ENCODE measurements at places on chromosomes 2 and 18. TPM values are rescaled to one million over a fixed set of nuclear protein-coding genes. Genes with fewer than 3 reads are reported as not detected.
A peak's percentile ranks its signal among the peaks of the same experiment; 100 is the strongest.

The CENPO gene
- total RNA-seq: 20.5 TPM

The TMEM247 gene
- total RNA-seq: not detected

The MOGAT1 gene
- total RNA-seq: not detected

The COL4A3 gene
- not detected for total RNA-seq

The MC5R gene
- not detected for total RNA-seq

The SNRNP27 gene
- total RNA-seq: 70.1 TPM

The SCN3A gene
- 0.03 TPM for total RNA-seq

The CNGA3 gene
- not detected for total RNA-seq

The CHN1 gene
- total RNA-seq: 3.4 TPM

The CCDC148 gene
- total RNA-seq: 0.13 TPM

The SOCS6 gene
- 33.3 TPM for total RNA-seq

The UGT1A8 gene
- not detected for total RNA-seq

The OR6B2 gene
- not detected for total RNA-seq

The LCT gene
- not detected for total RNA-seq

The LAMA1 gene
- total RNA-seq: 131 TPM

GRCh38 chr2:152400607-152401214 lies 65.7 kb downstream of the FMNL2 start:
- DNase-seq: no peak

GRCh38 chr2:230706053-230706521 lies 6.6 kb upstream of the CAB39 start:
- DNase-seq: no peak

GRCh38 chr18:61676773-61677434 lies 215.9 kb downstream of the RNF152 start:
- no peak for DNase-seq

- DNase-seq: no peak
Measured at GRCh38 chr18:53790786-53791185, 433.7 kb downstream of the MBD2 start.

- DNase-seq: no peak
Measured at GRCh38 chr2:232249096-232249495, 129.5 kb upstream of the ALPP start.

DNA sequence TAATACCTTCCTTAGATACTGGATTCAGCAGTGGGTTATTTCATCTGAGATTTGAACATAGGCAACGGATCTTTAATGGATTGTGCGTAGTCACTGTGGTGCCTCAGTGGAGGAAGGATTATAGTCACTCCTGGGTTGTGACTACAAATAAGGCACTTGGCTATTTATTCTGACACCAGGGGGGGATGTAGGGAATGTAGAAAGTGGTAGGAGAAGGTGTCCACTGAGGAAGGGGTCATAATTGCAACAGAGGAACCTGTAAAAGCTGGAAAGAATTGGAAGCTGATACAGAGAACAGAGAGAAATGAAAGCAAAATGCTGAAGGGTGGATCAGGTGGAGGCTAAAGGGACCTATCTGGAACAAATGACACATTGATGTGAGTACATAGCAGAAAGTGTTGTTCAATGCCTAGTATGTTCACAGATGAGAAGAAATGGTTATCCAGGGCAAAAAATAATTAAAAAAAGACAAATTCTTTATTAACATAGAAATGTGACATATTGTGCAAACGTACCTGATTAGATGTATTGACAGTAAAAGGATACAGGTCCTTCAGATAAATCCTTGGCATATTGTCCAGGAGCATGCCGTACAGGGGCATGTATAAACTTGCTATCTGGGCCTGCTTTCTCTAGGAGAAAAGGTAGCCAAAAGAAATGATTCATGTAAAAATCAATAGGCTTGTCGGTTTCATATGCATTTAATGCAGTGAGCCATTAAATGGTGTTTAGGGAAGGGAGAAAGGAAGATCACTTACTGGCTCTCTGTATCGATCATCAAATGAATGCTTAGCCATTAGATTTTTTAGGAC lies 91.2 kb upstream of the CCDC195 start:
- peak; percentile 15 for DNase-seq

- no peak for DNase-seq
Measured at GRCh38 chr2:11798701-11799435, 52.4 kb downstream of the LPIN1 start.

- DNase-seq: no peak
Measured at GRCh38 chr18:75915941-75916623, 488.6 kb upstream of the SMIM21 start.

- DNase-seq: no peak
Measured at GRCh38 chr2:58045580-58046334, 849 bp upstream of the VRK2 start.

DNA sequence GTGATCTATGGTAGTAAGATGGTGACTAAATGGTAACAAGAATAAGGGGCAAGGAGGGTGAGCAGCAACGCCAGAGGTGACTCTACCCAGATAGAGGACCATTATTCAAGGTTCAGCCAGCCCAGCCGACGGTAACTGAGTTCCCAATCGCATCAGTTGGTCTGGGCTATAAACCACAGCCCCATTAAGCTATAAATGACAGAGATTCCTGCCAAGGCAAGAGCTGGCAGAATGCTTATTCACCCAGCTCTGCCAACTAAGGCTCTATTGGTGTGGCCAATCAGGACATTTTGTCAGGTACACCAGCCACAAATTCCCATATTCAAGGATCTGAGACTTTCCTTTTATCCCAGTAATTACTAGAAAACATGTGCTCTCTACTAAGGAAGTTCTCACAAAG lies 3.6 kb downstream of the CHN1 start:
- no peak for DNase-seq

DNA sequence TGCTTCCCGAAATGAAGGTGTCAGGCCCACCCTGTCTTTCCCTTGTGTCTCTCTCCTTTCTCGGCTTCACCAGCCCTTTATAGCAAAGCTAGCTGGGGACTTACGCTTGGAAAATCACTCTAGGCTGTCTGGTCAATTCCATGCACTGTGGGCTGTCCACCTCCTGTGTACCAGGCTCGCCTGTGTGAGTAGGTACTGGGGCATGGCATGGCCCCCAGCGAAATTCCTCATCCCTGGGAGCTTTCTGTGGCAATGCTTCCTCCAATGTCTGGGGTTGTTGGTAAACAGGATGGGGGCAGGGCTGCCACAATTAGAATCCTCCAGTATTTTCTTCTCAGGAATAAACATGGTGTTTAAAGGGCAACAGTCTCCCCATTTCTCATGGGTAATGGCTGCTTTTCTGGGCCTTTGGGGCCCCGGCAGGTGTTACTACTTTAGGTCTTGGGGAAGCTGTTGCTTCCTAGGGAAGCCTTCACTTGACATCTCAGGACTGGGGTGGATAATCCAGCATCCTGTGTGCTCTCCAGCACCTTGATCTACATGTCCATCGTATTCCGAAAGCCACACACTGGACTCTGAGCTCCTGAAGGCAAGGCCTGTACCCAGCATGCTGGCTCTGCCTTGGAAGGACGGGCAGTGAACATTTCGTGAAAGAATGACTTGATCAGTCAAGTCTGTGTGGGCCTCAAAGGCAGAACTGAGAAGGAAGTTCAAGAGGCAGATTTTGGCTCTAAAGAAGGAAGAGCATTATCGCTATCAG lies 21.1 kb downstream of the RHOB start:
- no peak for DNase-seq

- DNase-seq: no peak
Measured at GRCh38 chr18:12580630-12581342, 77.1 kb downstream of the SPIRE1 start.

DNA sequence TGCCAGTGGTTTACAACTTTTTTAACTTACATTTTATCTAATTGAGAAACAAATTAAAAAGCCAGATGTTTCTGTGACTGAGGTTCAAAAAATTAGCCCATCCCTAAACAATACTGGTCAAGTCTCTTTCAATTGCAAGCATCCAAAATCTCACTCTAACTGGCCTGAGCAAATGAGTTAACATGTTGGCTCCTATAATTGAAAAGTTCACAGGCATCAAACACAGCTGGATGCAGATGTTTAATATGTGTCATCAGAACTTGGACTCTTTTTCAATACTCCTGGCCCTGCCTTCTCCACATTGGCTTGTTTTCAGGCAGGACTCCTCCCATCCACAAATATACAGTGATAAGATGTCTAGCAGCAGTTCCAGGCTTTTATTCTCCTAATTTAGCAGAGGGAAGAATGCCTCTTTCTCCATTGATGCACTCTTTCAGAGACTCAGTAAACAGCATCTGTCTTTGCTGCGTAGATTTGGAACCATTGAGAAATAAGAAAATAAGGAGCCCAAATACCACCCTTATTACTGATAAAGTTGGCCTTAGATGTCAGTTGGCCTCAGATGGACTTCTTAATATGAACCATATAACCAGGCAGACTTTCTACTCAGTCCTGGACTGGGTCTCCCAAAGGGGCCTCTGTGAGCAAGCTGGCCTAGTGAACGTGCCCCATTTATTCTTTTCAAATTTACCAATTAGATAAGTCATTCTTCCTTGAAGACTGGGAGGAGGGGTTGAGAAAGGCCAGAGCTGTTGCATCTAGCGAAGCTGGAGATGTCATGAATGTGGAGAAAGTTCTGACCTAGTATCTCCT lies 30.4 kb upstream of the FN1 start:
- no peak for DNase-seq

- no peak for DNase-seq
Measured at GRCh38 chr2:144190908-144191605, 328.9 kb downstream of the ZEB2 start.

DNA sequence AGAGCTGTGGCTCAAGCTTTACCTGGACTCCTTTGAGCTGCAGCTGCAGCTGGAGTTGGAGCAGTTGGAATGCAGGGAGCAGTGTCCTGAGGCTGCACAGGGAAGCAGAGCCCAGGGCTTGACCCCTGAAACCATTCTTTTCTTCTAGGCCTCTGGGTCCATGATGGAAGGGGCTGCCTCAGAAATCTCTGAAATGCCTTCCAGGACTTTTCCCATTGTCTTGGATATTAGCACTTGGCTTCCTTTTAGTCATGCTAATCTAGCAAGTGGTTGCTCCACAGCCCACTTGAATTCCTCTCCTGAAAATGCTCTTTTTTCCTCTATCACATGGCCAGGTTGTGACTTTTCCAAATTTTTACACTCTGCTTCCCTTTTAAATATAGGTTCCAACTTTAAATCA lies 108.6 kb upstream of the RNF152 start:
- DNase-seq: no peak

DNA sequence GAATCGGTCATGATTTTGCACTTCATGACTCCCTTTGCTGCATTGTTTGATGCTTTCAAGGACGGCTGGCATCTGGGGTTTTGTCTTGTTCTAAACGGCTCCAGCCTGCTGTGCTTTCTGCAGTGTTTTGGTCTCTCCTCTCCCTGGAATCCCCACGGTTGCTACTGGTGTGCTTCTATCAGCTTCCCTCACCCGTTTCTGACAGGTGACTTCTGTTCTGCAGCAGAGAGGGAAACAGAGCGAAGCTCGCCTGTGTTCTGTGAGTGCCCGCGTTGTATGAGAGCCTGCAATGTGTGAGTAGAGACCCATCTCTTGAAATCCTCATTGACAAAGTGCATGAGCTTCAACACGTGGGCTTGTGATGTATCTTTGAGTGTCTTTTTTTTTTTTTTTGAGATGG lies 102.8 kb downstream of the DCDC2C start:
- no peak for DNase-seq

GRCh38 chr2:144796936-144797335 lies 277.0 kb upstream of the ZEB2 start:
- DNase-seq: no peak

GRCh38 chr2:228115-228514 lies 35.7 kb downstream of the SH3YL1 start:
- no peak for DNase-seq

GRCh38 chr2:128625963-128626759 lies 307.5 kb upstream of the HS6ST1 start:
- no peak for DNase-seq

DNA sequence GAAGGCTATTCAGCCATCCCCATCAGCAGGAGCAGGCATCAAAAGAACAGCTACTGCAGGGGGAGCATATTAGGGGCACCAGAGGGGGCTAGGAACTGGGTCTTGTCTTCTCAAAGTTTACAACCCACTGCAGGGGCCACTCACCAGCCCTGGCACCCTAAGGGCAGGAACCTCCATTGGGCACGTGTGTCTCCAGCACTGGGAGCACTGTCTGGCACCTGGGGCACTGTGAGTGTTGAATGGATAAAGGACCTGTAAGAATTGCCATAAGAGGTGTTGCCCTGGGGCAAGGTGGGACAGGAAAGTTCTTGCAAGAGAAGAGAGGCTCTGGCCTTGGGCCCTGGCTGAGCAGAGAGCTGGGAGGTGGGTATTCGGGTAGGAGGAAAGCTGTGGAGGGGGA lies 1.4 kb upstream of the STEAP3 start:
- no peak for DNase-seq

DNA sequence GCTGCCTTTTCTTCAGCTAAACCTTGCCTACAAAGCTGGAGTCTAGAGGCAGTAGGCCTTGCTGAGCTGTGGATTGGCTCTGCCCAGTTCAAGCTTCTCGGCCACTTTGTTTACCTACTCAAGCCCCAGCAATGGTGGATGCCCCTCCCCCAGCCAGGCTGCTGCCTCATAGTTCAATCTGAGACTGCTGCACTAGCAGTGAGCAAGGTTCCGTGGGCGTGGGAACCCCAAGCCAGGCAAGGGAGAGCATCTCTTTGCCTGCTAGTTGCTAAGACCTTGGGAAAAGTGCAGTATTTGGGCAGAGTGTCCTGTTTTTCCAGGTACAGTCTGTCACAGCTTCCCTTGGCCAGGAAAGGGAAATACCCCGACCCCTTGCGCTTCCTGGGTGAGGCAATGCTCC lies 68.9 kb downstream of the VAPA start:
- no peak for DNase-seq

GRCh38 chr2:140338795-140339194 lies 1558.6 kb upstream of the NXPH2 start:
- DNase-seq: no peak

GRCh38 chr2:208990716-208991115 lies 433.1 kb upstream of the MAP2 start:
- DNase-seq: no peak

GRCh38 chr18:75269124-75269680 lies 58.6 kb downstream of the TSHZ1 start:
- no peak for DNase-seq

GRCh38 chr2:231674587-231675338 lies 33.6 kb upstream of the PTMA start:
- peak; percentile 56 for DNase-seq

- no peak for DNase-seq
Measured at GRCh38 chr2:25473131-25473530, 131.4 kb upstream of the DNMT3A start.

DNA sequence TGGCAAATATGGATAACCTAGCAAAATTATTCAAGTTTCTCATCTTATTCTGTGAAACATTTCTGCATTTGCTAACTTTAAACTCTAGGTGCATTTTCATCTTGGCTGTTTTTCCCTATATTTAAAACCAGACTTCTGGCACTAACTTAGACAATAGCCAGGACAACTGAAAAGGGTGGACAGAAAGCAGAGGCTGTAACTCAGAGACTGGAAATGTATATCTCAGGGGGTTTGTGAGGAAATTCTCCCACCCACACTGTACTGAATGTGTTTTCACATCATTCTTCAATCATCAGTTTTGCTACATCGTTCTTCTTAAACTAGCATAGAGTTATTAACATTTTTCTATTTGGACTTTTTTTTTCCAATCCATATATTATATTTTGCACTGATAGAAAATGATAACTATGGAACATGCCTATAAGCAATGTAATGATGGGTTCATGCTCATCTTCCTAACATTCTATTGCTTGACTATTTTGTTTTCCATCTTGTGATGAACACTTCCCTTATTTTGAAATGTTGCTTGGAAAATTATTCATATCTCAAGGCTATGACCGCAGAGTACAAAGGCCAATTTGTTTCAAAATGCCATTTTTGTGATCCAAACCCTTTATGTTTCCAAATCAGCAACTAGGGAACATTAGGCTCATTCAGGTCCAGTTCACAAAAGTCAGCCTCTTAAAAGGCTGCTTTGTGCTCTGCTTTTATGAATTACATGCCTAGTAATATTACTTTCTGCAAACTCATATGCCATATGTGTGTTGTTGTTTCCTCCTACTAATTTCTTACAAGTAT lies 125.8 kb upstream of the CDH19 start:
- peak; percentile 98 for DNase-seq
